GM23338 (cell line): ENCODE measurements at places on chromosomes 2 and 18.

DNA sequence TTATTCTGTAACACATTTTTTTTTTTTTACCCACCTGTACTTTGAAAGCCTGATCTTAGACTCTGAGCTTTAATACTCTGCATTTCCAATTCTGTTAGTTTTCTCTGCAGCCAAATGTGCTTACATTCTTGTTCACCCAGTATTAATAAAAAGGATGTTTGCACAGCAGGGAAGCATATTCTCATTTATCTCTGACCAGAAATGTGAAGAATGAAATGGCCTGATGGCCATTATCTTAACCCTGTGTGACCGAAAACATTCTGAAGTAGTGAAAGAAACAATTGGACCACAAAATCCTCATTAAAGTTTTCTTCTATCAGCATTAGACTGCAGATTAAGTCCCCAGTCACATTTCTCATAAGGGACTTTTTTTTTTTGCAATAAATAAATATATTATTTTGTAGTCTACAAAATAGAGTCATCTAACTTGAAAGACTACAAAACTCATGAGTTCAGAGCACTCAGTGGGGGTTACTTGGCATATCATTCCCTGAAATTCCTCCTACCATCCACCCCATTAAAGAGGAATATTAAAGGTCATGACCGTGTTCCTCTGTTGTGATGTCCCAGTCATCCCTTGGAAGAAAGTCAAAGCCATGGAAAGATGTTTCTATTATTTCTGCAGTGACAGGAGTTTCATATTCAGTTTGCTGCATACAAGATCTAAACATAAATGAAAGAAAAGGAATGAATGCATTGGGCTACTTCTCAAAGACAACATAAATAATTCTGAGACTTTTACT, 364.4 kb downstream of the RND3 start:
- no peak for DNase-seq

DNA sequence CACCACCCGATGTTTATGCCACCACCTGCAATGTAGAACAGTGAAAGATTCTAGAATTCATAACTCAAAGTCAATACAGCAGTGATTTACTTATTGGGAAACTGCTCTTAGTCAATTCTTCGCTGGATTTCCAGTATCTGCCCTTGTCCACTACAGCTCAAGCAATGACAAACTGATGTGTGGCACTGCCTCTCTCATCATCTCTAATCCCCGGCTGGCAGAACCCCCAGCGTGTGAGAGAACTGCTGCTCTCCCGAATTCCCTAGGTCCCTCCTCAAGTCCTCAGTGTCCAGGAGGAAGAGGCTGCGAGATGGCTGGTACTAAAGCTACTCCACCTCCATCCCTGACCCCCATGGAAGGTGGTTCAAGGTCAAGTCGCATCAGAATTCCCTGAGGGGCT, 1.6 kb downstream of the TXNL4A start:
- DNase-seq: no peak

DNA sequence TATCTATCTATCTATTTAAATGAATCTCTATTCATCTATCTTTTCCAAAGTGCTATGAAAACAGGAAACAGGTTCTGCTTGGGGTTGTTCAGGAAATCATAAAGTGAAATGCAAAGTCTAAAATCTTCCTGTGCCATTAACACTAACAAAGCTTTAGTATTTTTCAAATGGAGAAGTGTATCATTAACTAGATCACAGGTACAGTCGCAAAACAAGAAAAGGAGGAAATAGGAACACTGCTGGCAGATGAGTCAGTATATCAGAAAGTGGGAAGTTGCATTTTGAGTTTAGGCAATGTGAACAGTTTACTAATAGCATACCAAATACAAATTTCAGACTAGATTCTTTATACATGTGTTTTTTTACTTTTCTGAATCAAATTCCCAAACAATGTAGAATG, 888.5 kb upstream of the FSHR start:
- no peak for DNase-seq

GRCh38 chr2:9985531-9986328, 34.2 kb downstream of the GRHL1 start:
- DNase-seq: no peak

- DNase-seq: peak; percentile 53
Observed at GRCh38 chr2:20080839-20081415, 29.5 kb upstream of the LAPTM4A start.

DNA sequence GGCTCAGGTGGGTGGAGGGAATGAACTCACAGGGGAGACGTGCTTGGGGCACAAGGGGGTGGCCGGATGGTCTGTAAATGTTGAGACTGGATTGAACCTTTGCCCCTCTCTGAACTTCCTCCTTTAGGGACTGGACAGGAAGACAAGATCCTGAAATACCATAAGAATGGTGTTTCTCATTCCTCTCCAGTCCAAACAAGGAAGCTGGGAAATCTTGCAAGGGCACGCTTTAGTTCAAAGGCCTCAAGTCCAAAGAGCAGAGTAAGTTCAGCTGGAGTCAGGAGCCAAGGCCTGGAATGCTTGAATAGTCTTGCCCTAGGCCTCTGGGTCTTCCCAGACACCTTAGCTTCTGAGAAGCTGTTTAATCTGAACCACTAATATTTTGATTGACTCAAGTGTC, 52.4 kb upstream of the SIX3 start:
- DNase-seq: no peak

- peak; percentile 78 for DNase-seq
Observed at GRCh38 chr2:160429248-160430000, 64.2 kb downstream of the RBMS1 start.

DNA sequence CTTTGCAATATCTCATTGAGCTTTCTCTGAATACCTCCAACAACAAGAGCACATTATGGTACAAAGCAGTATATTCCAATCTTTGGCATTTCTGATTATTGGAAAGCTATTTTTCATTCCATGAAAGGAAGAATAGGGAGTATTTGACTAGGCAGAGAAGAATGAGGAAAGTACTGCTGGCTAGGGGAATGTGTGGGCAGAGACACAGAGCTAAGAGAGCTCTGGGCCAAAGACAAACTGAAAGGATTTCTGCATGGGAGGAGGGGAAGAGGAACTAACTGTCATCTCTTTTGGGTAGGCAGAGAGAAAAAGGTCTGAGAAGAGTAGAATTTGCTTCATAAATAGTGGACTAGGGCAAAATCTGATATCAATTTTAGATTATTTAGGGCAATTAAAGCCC, 150.8 kb downstream of the CCDC85A start:
- DNase-seq: no peak

DNA sequence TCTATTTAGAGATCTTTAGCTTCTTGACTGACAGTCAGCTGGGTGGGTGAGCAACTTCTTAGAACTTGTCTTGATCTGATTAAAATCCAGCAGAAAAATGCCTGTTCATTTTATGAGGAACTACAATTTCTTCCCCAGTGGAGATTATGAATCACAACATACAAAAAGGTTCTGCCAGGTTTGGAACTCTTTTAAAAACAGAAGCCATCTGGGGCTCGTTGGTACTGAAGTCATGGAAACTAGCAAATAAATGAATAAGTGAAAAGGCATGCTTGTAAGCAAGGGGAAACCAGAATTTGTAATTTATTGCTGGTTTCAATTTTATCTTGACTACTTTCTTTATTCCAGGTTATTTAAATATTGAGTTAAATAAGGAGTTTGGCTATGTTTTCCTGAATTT, 767.4 kb downstream of the MBD2 start:
- no peak for DNase-seq

DNA sequence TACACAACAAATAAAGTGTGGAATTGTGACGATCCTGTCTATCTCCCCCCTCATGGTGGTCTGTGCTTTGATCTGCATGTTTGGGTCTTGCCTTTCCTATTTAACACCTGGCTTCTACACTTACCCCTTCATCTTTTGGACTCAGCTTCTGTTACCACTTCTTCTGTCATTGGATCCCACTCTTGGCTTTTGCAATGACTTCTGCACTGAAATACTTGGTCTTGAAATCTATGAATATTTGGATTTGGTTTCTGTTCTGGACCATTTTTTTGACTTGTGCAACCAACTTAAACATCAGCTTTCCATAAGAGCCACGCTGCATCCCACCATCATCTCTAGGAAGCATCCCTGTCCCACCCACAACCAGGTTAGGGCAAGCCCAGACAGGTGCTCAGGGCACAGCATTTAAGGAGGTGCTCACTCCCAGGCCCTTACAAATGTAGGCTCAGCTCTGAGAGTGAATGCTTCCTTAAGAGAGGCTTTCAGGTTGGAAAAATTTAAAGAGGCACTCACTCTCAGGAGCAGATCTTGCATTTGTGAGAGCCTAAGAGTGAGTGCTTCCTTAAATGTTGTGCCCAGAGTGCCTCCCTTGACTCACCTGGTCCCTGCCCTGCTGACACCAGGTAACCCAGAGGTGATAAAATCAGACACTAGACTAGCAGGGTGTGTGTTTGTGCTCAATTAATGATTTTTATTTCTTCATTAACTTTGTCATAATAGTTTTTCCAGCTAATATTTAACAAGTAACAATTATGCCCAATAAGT, 124.5 kb upstream of the SH3BP4 start:
- DNase-seq: no peak

DNA sequence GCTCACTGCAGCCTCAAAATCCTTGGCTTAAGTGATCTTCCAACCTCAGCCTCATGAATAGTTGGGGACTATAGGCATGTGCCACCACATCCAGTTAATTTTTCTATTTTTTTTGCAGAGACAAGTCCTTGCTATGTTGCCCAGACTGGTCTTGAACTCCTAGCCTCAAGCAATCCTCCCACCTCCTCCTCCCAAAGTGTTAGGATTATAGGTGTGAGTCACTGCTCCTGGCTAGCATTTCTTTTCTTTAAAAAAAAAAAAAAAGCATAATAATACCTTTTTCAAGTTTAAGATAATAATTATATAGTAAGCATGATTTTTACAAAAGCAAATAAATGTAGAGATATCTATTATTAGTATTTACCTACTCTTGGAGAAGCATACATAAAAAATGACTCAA, 36.1 kb downstream of the PPP4R1 start:
- DNase-seq: no peak

GRCh38 chr2:80149991-80150390, 154.6 kb downstream of the LRRTM1 start:
- no peak for DNase-seq

GRCh38 chr2:26243470-26244308, 743 bp downstream of the HADHA start:
- DNase-seq: peak; percentile 47

DNA sequence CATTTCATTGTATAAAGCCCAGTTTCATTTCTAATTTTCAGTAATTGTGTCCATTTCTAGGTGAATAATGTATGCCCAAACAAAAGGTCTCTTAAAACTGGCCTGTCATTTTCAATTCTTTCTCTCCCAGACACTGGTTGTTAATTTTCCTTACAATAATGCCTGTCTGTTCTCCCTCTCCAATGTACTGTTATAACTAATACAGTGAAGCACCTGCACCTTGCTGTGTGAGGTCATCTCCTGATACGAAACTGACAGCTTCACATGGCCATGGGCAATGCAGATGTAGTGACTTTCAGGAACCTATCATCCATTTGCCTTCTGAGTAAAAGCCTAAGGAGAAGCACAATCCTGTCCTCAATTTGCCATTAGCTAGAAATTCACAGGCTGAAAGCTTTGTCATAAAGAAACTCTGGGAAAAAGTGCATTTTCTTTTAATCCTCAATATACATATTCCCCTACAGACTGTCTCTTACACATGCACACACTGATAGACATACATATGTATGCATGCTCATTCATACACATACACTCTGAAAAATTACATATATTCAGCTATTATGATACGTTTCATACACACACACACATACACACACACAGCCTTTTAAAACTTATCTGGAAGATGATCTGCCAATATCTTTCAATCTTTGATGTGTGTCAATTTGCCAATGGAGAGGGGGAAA, 1030.3 kb downstream of the TDRD15 start:
- DNase-seq: no peak

- no peak for DNase-seq
Observed at GRCh38 chr2:240603081-240603835, 16.7 kb downstream of the CAPN10 start.

DNA sequence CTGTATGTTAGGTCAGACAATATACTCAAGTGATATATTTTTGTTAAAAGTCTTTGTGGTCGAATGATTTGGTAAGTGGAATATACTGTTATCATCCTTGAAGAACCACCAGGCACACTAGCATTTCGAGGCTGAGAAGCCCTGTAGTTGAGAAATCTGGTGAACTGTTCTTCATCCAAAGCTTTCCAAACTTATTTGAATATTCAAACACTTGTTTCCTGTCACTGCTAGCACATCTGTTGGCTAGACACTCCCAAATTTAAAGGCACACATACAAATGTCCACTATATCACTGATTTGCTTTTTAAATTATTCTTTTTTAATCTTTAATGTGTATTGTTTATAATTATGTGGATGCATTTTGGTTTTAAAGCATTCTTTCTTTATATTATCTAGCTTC, 241.9 kb upstream of the CNTNAP5 start:
- DNase-seq: no peak

GRCh38 chr2:160417745-160418397, 75.7 kb downstream of the RBMS1 start:
- peak; percentile 27 for DNase-seq

GRCh38 chr2:81672923-81673322, 1368.4 kb upstream of the LRRTM1 start:
- no peak for DNase-seq

- no peak for DNase-seq
Observed at GRCh38 chr2:184047536-184047935, 550.8 kb upstream of the ZNF804A start.

DNA sequence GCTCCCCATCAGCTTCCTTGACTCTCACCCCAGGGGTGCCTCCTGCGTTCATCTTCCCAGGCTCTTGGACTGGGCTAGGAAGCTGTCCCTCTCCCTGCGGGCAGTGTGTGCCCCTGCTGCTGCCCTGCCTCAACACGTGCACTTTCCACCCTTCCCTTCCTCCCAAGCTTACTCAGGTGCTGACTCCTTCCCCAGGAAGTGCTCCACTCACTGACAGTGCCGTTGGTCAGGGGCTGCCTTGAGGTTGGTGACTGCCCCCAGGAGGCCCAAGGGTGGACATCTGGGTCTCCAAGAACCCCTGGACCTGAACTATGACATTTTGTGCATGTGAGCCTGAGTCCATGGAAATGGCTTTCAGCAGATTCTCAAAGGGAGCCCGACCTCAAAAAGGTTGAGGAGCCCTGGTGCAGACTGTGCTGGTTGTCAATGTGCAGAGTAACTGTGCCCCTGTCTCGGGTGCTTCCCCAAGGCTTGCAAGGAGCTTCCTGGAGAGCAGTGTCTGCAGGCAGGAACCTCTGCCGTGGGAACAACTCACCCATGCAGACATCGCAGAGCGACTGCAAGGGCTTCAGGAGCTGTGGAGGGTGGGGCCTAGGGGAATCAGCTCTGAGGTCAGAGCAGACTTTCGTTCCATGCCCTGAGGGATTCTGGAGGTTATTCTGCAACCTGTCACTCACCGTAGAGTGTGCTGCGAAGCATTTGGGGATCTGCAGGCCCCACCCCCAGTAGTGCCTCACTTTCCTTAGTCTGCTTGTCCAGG, 116.5 kb upstream of the MCFD2 start:
- no peak for DNase-seq
